ENCODE measurements at places on chromosomes 16 and 17. TPM values are rescaled to one million over a fixed set of nuclear protein-coding genes. Genes with fewer than 3 reads are reported as not detected.
A peak's percentile ranks its signal among the peaks of the same experiment; 100 is the strongest.

DNA sequence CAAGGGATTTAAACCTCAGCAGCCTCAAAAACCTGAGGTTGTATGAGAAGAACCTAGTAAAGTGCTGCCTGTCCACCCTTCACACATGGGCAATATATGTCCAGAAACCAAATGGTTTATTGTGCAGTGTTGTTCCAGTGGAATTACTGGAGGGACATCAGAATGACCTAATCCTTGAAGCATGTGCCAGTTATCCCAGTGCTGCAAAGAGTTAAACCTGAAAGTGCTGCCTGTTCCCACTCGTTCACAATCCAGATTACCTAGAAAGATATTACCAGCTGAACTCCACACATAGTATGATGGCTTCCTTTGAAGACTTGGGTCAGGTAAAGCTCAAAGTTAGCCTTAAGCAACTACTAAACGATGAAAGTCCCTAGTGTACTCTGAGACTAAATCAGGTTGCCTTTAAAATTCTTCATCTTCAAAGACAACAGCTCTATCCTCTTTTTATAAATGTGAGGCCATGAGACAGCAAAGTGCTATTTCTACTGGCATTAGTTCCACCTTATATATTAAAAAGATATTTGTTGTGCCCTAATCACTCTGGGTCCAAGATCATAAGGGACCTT, 133.1 kb downstream of the SNX11 start:
- DNase-seq = no peak
- no peaks in the 10 kb centered on the region for H3K27me3 ChIP-seq
- H3K4me1 ChIP-seq = peaks cover 4% of the 10 kb centered on the region
- no peak overlapping the region for H3K4me3 ChIP-seq

GRCh38 chr17:3865176-3865575, 19.1 kb upstream of the NCBP3 start:
- no peaks in the 10 kb centered on the region for H3K36me3 ChIP-seq
- peak overlapping the region; percentile 39 for H3K27ac ChIP-seq
- H3K27me3 ChIP-seq = no peaks in the 10 kb centered on the region
- no peak for DNase-seq

DNA sequence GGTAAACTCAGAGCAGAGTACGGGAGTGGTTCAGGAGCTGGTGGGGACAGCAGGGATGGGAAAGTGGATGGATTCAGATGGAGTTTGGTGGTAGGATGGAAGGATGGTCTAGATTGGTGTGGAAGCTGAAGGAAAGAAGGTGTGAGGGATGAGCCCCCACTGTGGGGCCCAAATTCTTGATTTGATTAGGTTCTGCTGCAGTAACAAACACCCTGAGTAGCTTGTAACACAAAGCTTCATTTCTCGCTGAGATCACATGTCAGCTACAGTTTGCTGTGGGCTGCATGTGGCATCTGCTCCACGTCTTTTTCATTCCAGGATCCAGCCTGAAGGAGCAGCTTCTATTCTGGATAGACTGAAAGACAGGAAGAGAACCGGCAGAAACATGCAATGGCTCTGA, 143.8 kb downstream of the IRX3 start:
- no peaks in the 10 kb centered on the region for H3K36me3 ChIP-seq
- H3K27ac ChIP-seq = no peak overlapping the region
- no peaks in the 10 kb centered on the region for H3K27me3 ChIP-seq
- H3K4me1 ChIP-seq = no peaks in the 10 kb centered on the region
- DNase-seq = no peak

GRCh38 chr16:85528528-85529387, 84.4 kb upstream of the GSE1 start:
- peaks cover 7% of the 10 kb centered on the region for H3K4me1 ChIP-seq
- H3K36me3 ChIP-seq = no peaks in the 10 kb centered on the region
- peak; percentile 63 for DNase-seq
- no peak overlapping the region for H3K4me3 ChIP-seq
- H3K27ac ChIP-seq = no peak overlapping the region

DNA sequence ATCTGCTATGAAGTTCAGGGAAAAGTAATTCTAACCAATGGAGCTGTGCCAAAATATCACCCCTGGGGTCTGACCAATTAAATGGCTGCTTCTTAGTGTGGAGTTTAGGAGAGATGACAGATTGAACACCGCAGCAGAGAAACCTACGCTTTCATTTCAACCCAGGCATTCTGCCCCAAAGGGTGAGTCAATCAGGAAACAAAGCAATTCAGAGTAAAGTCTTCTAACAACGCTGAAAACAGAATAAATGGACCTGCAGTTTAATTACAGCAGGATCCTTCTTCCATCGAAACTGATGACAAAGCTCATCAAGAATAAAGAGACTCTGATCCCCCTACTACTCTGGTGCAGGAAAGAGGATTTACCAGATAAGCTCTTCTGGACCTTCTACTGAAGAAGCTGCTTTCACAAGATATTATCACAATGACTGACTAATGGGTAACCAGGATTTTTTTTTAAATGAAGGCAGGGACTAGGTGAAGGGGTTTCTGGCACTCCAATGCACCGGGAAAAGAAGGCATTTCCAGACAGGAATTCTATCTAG, 16.7 kb downstream of the RFFL start:
- H3K27ac ChIP-seq = no peak overlapping the region
- no peaks in the 10 kb centered on the region for H3K36me3 ChIP-seq
- peaks cover 4% of the 10 kb centered on the region for H3K4me1 ChIP-seq
- no peaks in the 10 kb centered on the region for H3K27me3 ChIP-seq

GRCh38 chr17:16352667-16353316, 477 bp downstream of the CENPV start:
- peak; percentile 70 for DNase-seq
- no peaks in the 10 kb centered on the region for H3K36me3 ChIP-seq
- H3K4me3 ChIP-seq = peak overlapping the region; percentile 65
- peak overlapping the region; percentile 68 for H3K27ac ChIP-seq
- no peaks in the 10 kb centered on the region for H3K27me3 ChIP-seq

DNA sequence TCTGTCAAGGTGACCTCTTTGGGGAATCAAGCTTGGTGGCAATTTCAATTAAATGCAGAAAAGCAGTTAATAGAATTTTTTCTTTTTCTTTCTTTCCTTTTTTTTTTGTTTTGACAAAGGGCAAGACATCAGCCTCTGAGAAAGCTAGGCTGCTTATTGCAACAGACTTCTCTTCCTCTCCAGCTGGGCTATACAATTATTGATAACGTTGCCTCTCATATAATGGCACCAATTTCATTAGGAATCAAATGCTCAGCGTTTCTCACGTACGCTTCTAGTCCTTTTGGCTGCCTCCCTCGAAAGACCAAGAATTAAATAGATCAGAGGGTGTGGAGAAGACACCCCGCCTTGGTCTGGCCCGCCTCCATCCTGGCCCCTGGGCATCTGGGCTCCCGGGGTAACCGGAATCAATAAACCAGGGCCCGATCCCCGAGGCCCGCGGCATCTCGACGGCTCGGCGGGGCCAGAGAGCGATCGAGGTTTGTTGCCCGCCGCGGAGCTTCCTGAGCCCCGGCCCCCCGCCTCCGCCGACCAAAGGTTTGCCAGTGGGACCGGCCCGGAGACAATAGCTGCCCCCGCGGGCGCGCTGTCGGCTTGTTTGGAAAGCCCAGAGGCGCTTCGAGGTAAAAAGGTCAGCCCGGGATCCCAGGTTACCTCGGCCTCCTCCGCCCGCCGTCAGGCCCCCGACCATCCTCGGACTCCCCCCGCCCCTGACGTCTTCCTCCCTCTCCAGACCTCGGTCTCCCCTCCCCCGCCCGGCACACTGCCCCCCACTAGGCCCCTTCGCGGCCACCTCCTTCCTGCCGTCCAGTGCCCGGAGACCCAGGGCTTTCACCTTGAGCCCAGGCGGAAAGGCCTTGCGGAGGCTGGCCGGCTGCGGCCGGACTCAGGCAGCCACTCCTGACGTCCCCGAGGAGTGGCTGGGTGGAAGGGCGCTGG, 3.9 kb downstream of the HOXB1 start:
- H3K27ac ChIP-seq = peak overlapping the region; percentile 39
- peak overlapping the region; percentile 39 for H3K4me3 ChIP-seq
- no peak for DNase-seq

Gene INCA1
- 2.0 TPM for total RNA-seq

Gene NPTX1
- 37.1 TPM for total RNA-seq
